ENCODE measurements at places on chromosomes 5 and 9.

GRCh38 chr5:113176196-113176595 is 199.6 kb downstream of the DCP2 start:
- no peak for DNase-seq

DNA sequence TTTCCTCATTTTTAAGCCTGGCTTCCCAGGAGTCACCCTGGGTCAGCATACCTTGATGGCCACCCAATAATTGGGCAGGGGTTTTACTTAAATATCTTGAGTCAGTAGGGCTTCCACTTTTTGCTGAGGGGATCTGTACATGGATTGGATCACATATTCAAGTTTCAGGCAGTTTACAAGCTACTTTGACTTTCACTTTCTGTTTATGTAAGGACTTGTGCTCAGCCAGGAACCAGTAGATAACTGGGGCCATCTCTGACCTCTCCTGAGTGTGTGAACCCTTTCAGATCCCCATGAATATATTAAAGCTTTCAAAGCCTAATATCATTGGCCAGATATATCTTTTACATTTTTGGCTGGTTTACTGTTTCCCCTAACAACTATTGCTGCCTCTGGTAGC is 45.1 kb downstream of the SLCO6A1 start:
- peak; percentile 1 for DNase-seq

DNA sequence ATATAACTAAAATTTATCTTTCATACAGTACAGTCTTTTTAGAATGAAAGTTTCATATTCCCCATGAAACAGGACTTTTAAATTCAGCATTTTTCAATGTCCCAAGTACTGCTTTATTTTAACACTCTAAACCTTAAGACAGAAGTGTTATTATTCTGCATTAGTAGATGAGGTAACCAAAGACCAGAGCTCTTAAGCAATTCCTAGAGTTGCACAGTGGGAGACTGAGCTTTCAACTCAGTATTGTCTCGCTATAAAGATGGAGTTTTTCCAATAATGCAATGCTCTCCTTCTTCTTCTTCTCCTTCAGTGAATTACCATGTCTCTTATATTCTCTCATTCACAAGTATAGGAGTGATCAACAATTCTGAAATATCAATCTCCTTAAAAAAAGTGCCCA is 479.7 kb downstream of the CETN3 start:
- DNase-seq: no peak

DNA sequence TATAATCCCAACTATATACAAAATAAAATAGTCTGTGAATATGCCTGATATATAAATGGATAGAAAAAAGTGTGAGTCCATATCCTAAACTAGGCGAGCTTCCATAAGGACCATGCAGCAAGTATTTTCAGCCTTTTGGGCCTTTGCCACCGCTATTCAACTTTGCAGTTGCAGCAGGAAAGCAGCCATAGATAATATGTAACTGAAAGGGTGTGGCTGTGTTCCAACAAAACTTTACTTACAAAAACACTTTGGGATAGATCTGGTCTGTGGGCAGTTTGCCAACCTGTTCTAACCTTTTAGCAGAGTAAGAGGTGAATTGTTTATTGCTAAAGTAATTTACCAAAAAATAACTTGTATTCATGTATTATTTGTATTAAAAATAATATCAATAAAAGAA is 127.8 kb upstream of the GPR151 start:
- DNase-seq: no peak

DNA sequence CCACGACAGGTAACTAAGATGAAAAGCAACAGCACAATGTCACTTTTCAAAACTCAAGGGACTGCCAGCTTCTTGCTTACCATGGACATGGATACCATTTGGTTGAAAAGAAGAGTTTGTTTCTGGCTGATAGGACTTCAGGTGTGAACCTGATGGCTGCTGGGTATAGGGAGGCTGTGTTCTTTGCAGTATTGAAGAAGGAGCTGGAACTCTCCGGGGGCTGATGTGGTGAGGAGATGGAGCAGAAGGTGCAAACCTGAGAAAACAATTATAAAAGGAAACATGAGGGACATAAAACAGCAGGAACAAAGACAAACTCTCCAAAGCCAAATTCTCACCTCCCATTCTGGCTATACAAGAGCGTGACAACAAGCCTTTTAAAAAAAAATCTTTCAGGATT is 330.1 kb upstream of the RFX3 start:
- DNase-seq: no peak

DNA sequence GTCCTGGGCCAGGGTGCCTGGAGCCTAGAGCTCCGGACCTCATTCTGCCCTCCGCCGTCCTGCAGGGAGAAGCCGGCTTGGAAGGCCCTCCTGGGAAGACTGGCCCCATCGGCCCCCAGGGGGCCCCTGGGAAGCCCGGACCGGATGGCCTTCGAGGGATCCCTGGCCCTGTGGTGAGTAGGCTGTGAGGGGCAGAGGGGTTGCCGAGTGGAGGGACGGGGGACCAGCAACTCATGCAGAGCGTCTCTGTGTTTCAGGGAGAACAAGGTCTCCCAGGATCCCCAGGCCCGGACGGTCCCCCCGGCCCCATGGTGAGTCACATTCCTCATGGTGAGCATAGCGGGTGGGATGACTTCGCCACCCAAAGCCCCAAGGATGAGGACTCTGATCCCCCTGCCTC is 62.0 kb upstream of the FCN2 start:
- no peak for DNase-seq

- no peak for DNase-seq
Observed at GRCh38 chr9:124361128-124361527, 54.1 kb downstream of the PSMB7 start.

GRCh38 chr5:38642189-38642911 is 85.9 kb upstream of the LIFR start:
- no peak for DNase-seq

DNA sequence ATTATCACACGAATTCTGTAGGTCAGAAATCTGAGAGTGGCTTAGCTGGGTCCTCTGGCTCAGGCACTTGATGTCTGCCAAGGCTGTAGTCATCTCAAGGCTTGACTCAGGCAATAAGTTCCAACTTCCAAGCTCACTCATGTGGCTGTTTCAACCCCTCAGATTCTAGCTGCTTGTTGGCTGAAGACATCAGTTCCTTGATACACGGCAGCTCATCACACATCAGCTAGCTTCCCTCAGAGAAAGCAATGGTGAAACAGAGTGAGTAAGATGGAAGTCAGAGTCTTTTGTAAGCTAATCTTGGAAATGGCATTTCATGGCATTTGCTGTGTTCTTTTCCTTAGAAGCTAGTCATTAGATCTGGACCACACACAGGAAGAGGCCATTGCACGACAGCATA is 204.2 kb upstream of the PTGER4 start:
- no peak for DNase-seq

DNA sequence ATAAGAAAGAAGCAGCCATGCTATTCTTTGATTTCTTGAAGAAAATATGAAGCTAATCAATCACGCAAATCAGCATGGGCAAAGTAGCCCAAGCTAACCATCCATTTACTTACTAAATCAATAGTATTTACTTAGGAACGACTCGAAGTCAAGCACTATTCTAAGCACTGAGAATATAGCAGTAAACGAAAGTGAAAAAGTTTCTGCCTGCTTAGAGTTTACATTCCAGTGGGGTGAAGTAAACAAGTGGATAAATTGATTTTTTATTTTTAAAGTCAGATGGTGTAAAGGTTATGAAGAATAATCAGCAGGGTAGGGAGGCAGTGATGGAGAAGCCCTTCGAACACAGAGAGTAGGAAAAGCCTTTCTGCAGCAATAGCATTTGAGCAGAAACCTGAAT is 5.5 kb downstream of the TSTD2 start:
- DNase-seq: no peak

DNA sequence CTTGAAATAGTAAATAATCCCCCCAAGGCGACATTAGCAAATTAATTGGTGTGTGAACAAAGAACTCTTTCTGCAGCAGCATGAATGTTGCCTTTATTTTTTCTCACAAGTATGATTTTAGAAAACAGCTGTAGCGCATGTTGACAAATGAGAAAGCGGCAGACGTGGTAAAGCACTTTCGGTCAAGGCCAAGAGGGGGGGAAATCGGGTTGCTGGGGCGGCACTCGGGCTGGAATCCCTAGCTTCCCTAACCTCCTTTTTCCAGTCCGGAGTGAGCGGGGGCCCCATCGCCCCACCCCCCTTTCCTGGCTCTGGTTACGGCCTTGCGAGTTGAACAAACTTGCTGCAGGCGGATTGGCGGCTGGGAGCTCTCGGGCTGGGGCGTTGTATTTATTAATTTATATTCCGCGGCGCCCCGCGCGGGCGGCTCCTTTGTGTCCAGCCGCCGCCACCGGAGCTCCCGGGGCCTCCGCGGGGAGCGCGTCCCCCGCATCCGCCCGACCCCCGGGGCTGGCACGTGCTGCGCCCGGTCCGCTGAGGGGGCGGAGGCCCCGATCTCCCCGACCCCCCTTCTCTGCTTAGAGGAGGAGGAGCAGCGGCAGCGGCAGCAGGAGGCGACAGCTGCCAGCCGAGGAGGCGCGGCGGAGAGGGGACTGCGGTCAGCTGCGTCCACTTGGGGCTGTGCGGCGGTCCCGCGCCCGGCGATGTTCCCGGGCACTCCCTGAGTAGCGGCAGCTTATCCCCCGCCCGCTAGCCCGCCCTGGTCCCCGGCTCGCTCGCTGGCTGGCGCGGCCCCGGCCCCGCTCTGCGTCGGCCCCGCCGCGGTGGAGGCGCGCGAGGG is at the start of gene RHOBTB3:
RHOBTB3 (plus strand) TSS at position 607 of the 841 bp plus-strand sequence. CDS start 347 bp downstream, outside the sequence.
- peak; percentile 64 for DNase-seq

DNA sequence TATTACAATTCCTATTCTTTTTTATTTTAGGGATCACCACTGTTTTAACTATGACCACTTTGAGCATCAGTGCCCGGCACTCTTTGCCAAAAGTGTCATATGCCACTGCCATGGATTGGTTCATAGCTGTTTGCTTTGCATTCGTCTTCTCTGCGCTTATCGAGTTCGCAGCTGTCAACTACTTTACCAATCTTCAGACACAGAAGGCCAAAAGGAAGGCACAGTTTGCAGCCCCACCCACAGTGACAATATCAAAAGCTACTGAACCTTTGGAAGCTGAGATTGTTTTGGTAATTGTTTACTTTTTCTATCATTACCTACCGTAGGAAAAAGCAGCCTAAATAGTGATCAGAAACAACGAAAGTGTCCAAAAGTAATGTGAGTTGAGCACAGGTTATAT is 6.4 kb downstream of the GABRA6 start:
- no peak for DNase-seq

GRCh38 chr5:18605186-18605585 is 970.9 kb downstream of the TAF11L14 start:
- DNase-seq: no peak

DNA sequence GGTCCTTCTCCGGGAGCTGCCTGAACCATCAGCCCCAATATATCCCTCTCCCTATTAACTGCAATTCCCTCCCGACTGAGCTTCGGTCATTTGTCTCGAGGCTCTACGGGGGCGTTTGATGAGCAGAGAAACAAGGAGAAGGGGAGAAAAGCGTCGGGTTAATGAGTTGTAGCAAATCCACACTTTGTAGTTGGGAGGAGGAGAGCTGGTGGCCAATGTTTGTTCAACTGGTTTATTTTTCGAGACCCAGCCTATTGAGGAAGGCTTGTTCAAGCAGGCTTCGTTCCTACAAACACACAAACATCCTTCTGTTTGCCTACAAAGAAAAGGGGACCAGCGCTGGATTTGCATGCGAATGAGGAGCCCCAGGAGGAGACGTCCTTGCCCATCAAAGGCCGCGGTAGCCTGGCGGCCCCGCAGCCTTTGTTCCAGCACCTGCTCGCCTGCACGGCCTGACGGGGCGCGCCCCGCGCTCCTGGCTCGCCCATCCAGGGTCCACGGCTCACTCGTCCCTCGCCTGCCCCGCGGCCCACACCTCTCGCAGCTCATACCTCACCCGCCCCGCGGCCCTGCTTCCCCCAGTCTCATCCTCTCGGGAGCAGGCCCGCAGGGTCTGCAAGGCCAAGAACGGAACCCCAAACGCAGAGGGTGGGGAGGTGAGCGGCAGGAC is 4.6 kb downstream of the FOXD1 start:
- no peak for DNase-seq

DNA sequence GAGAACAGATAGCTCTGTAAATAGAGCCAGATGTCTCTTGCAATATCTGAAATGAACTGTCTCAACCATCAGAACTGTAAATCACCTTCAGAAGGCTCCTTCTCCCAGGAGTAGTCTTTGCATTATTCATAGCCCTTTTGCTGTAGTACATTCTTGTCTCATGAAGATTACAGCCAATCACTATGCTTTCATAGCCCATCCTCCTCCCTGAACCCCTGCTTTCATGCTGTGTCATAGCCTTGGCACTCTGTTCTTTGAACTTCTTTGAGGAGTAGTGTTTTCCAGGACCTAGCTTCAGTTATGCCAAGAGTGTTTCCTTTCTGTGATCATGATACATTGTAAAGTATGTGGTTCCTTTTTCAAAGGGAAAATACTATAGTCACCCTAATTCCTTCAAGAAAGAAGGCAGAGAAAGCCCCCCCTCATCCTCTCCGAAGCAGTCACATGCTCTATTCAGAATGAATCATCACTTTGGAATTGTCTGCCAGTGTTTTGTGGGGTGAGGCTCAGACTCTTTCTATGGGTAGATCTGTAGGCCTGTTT is 61.1 kb downstream of the GRIA1 start:
- peak; percentile 2 for DNase-seq

- peak; percentile 84 for DNase-seq
Observed at GRCh38 chr9:35618854-35619799, 914 bp upstream of the CD72 start.

GRCh38 chr9:95127249-95128176 is 190.0 kb downstream of the FANCC start:
- DNase-seq: no peak

DNA sequence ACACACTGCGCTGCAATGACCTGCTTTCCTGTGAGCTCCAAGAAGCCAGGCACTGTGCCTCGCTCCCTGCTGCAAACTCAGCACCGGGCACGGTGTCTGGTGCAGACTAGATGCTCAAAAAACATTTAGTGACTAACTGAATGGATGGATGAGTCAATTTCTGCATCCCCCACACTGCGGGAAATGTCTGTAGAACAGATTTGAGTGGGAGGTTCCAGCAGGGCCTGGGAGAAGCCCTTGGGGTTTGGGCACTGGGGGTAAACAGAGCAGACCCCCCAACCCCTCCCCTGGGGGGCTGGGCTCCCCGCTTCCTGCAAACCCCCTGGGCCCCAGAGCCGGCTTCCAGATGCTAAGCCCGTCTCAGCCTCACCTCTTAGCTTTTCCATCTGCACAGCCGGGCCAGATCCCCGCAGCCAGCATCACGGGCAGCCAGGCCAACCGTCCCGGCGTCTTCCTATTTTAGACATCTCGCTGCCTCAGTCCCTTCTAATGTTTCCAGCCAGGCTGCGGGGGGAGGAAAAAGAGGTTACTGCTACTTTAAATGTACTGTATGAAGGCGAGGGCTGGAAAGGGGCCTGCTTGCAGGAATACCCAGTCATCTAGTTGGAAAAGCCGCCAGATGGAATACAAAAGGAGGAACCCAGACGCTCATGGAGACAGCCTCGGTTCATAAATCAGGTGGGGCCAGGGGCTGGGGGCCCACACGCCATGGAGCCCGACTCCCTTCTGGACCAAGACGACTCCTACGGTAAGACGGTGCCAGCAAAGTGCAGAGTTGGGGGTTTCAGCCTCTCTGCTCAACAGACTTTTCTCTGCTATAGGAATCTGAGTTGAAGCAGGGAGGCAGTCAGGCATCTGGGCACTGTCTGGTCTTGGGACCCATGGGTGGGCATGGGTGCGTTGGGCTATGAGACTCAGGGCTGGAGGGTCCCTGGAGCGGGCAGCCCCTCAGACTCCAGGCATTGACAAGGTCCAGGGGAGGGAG is 67.1 kb upstream of the GGTA1 start:
- no peak for DNase-seq

GRCh38 chr9:36486329-36486932 is 86.3 kb upstream of the MELK start:
- no peak for DNase-seq

GRCh38 chr5:64451551-64451950 is 54.3 kb upstream of the RGS7BP start:
- DNase-seq: no peak

GRCh38 chr5:116564312-116564711 is 10.3 kb downstream of the SEMA6A start:
- DNase-seq: no peak

Measured in GDM1 (cell line).